Hematopoietic multipotent progenitor cell treated with erythropoietin and hydrocortisone succinate and interleukin-3 and kit ligand, for 17 days (in vitro differentiated cells): ENCODE measurements at places on chromosomes 6 and 20.

- no peak for DNase-seq
Observed at GRCh38 chr6:129446272-129447197, 263.4 kb downstream of the ARHGAP18 start.

DNA sequence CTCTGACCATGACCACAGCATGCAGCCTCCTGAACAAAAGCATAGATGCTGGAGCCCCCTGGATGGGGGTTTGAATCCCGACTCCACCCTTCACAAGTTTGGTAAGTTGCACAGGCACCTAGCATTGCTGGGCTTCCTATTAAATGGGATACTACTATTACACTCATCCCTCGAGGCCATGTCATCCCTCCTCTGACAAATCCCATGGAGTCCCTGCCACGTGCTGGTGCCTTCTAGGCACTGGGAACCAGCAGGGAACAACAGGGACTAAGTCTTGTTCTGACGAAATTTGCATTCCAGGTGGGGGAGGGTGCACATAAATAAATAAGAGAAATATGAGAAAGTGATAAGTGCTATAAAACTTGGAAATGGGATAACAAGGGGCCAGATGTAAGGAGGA is 15.3 kb upstream of the SIRPA start:
- no peak for DNase-seq

GRCh38 chr6:47023573-47023972 is 18.6 kb downstream of the ADGRF1 start:
- DNase-seq, result no peak

- DNase-seq, result no peak
Observed at GRCh38 chr6:18985061-18985460, 597.9 kb downstream of the RNF144B start.

DNA sequence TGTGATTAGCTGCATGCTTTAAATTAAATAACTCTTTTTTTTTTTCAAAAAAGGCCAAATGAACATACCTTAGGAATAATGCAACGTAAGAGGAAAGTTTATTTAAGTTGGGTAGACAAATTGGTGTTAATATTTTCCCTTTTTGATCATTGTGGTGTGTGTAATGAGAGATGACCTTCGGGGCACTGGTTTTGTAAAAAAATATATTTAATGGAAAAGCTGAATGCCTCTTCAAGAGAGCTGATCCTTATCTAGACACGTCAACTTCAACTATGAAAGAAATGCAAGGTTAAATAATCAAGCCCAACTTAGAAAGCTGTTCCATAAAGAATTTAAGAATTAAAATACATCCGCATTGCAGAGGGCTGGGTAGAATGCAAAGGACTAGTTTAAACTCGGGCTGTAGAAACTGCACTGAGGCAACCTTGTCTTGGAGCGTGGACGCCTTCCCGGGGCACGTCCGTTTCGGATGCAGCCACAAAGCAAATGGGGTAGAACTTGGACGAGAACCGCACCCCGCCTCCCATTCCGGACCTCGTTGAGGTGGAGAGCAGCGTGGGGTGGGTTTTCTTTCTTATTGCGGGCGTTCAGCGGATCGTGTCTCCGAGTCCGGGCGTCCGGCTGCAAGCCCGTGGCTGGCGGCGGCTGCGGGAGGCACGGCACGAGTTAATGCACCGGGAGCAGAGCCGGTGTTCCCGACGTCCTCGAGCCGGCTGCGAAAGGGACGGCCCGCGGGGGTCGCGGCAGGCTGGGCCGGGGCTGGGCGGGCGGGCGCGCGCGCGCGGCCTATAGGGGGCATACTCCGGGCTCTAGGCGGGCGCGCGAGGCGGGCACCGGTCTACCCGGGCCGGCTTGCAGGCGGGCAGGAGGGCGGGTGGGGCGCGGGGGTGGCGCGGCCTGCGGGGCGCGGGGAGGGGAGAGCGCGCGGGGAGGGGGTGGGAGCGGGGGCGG is 1.9 kb downstream of the JARID2 start:
- DNase-seq, result peak; percentile 77

DNA sequence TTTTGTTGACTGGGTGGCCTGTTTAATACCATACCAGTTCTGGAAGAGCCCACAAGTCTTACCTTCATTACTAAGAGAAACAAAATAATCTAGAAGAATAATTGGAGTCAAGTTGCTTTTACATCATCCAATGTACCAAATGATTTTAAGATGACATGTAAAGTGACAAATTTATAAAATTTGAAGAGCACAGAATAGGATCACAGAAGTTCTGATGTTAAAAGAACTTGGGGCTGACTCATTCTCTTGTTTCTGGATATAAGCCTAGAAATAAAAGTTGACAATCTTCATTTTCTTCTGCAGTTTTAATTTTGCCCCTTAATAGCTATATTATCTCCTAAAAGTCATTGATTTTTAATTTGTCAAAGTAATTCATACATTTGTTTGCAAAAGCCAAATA is 317.5 kb upstream of the MARCKS start:
- no peak for DNase-seq

- DNase-seq, result no peak
Observed at GRCh38 chr6:38320843-38321242, 318.9 kb downstream of the BTBD9 start.

- DNase-seq, result no peak
Observed at GRCh38 chr6:91428296-91428695, 841.4 kb upstream of the MAP3K7 start.

DNA sequence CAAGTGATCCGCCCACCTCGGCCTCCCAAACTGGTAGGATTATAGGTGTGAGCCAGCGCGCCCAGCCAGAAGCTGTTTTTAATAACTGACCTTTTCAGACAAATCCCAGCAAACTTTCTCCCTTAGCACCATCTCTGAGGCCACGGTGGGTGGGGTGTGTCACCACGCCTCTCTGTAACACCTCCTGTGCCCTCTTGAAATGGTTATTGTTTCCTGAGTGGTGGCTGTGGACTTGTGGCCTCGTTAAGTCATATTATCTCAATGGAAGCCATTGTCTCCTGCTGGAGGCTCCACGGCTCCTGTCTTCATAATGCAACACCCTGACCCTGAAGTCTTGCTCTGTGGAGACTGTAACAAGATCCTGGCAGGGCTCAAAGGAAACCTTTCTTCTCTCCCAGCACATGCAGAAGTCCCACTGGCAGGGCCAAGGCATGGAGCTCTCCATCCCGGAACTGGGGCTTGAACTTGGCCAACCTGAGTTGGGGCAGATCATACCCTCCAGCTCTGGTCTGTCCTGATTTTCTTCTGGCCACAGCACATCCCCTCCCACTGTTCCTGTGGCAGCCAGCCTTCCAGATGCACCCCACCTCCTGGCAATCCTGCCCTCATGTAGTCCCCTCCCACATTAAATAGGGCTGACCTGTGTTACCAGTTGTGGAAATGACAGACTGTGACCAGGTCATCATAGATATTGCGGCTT is 81.1 kb downstream of the SNX5 start:
- no peak for DNase-seq

GRCh38 chr6:155584006-155584405 is 128.4 kb upstream of the NOX3 start:
- no peak for DNase-seq
